Esophagus mucosa (tissue), 1 donor: ENCODE measurements at places on chromosomes 2 and 18. TPM values are rescaled to one million over a fixed set of nuclear protein-coding genes. Genes with fewer than 3 reads are reported as not detected.

The KRTCAP3 gene
- 26.0 TPM for total RNA-seq

The MYO3B gene
- 0.24 TPM for total RNA-seq

The GREB1 gene
- 0.60 TPM for total RNA-seq

The LIPG gene
- total RNA-seq = 8.6 TPM

The C2orf80 gene
- not detected for total RNA-seq

The HMSD gene
- 2.0 TPM for total RNA-seq

The CYS1 gene
- total RNA-seq = 0.52 TPM

The ARHGEF33 gene
- total RNA-seq = not detected

The TXNDC2 gene
- total RNA-seq = not detected

The PRKAG3 gene
- not detected for total RNA-seq

The C1GALT1C1L gene
- 0.16 TPM for total RNA-seq
